Stimulated activated CD4-positive, alpha-beta T cell treated with anti-CD3 and anti-CD28 coated beads, Interleukin-12 subunit alpha, Interleukin-12 subunit beta, amount 100 ng/mL, for 24 hours (primary cell): ENCODE measurements at places on chromosomes 11 and 22.

DNA sequence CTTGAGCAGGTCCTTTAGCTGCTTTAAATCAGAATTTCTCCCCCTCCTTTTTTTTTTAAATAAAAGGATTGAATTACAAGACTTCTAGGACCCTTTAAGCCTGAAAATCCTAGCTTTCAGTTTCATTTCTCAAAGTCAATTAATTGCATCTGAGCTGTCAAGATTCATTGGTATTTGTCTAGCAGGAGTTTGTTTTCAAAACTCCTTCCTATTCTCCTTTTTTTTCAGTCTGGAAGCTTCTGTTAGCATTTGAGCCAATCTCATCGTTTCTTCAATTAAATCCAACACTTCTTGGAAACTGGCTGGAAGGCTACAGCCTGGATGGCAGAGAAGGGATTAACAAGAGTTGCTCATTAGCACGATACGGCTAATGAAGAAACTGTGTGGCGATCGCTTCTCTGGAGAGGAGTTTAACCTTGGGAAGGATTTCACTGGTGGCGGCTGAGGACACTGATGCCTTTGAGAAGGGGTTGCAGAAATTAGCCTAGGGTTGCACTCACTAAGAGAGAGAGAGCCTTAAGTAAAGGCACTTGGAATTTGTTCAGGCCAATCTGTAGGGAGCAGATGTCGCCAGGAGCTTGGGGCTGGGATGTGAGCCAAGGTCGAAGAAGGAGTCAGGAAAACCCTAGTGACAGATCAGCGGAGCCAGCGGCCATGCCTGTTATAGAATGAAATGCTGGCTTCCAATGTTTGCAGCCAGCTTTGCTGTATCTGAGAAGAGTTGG, 43.8 kb upstream of the API5 start:
- no peak for DNase-seq

- DNase-seq, result no peak
Measured at GRCh38 chr11:112605093-112605666, 344.5 kb upstream of the PLET1 start.

- DNase-seq, result no peak
Measured at GRCh38 chr11:83115026-83115425, 41.9 kb upstream of the PCF11 start.

GRCh38 chr22:48436201-48436931, 1391.3 kb downstream of the BRD1 start:
- DNase-seq, result no peak

- no peak for DNase-seq
Measured at GRCh38 chr22:17167486-17167885, 8.4 kb upstream of the HDHD5 start.

- no peak for DNase-seq
Measured at GRCh38 chr11:129249923-129250322, 57.8 kb upstream of the ARHGAP32 start.

- peak; percentile 35 for DNase-seq
Measured at GRCh38 chr11:6618117-6619003, 862 bp downstream of the TPP1 start.

GRCh38 chr22:46352691-46353386, 17.3 kb downstream of the TRMU start:
- DNase-seq, result no peak

DNA sequence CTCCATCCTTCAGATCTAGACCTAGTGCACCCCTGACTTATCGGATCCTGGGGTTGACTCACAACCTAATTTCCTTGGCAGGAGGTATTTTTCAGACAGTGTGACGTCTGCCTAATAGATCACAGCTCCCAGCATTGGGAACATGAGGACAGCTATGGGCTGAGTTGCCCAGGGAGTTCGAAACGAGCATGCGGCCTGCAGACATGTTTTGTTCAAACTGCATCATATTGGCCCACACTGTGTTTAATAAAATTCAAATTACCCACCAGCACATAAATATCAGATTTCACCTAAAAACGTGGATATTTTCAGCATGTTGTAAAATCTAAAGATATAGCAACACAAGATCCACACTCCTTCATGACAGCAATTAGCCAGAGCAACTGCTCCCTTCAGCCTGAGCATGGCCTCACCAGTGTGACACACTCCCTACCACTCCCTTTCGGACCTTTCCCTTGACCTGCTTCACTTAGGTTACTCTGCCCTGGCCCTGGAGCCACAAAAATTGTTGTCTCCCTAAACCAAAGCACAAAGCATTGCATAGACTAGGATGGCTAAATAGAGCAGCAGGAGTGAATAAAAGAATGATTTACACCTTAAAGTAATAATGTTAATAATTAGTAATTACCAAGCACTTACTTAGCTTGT, 53.6 kb upstream of the USP47 start:
- DNase-seq, result no peak

GRCh38 chr11:112042161-112042960, 17.2 kb downstream of the DLAT start:
- no peak for DNase-seq

DNA sequence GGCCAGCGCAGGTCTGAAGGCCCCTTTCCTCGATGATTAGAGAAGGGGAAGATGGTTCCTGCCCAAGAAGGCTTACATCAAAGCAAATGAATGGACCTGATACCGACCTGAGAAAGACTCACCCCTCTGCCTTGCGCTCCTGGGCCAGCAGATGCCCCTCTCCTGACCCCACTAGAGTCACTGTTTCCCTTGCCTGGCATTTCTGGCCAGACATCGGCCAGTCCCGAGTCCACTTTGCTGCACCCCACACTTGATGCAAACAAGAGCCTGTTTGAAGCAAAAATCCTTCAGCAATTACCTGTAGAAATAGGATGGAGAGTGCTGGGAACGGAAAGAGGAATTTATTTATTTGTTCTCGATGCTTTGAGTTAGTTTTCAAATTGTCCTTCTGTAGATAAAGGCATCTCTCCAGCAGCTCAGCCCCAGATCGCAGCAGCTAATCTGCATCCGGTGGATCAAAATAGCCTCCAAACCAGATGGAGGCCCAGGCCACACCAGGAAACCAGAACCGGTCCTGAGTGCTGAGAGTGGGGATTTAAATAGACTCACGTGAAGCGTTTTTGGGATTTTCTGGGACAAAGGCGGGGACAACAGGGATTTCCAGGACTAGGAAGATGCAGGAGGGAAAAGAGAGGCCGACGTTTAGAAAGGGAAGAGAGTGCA, 148.6 kb downstream of the TRIM29 start:
- no peak for DNase-seq

DNA sequence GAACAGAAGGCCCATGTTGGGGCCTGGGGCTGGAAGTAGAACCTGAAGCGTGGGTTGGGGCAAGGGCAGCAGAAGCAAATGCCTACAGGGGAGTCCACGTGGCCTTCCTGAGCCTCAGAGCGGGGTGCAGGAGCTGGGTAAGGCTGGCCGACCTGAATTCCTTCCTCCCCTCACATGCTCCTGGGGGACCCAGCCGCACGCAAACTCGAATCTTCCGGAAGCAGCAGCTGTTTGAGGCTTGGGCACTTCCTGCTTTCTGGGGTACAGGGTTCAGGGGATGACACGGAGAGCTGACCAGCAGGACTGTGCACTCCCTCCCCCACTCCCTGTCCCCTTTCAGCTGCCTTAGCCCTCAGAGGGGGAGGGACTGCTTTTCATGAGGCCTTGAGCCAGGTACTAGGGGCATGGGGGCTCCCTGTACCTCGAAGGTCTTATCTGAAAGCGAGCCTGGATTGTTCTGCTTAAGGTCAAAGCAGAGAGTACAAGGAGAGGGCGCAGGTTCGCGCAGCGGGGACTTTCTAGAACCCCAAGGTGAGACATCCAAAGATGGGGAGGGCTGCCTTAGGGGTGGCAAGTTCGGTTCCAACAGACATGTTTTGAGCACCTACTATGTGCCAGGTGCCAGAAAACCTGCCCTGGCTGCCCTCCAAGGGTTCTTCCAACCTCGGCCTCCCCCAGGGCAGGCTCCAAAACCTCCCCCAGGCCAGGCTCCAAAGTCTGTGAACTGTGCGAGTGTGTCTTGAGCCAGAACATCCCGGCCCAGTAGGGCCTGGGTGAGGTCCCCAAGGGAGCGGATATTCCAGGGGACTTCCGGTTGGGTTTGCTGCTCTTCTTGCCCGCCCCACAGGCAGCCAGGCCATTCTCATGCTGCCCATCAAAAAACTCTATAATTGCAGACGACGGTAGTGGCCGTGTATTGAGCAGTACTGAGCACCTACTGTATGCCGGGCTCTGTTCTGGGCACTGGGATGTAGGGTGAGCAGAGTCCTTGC, 1.7 kb downstream of the NCF4 start:
- no peak for DNase-seq

- no peak for DNase-seq
Measured at GRCh38 chr11:64385945-64386704, 27.2 kb downstream of the RPS6KA4 start.

GRCh38 chr22:30574095-30574981, at the start of gene GAL3ST1:
Gene GAL3ST1 (minus strand): TSS chr22:30574665. CDS start chr22:30557392, 17,273 bp downstream.
- no peak for DNase-seq

DNA sequence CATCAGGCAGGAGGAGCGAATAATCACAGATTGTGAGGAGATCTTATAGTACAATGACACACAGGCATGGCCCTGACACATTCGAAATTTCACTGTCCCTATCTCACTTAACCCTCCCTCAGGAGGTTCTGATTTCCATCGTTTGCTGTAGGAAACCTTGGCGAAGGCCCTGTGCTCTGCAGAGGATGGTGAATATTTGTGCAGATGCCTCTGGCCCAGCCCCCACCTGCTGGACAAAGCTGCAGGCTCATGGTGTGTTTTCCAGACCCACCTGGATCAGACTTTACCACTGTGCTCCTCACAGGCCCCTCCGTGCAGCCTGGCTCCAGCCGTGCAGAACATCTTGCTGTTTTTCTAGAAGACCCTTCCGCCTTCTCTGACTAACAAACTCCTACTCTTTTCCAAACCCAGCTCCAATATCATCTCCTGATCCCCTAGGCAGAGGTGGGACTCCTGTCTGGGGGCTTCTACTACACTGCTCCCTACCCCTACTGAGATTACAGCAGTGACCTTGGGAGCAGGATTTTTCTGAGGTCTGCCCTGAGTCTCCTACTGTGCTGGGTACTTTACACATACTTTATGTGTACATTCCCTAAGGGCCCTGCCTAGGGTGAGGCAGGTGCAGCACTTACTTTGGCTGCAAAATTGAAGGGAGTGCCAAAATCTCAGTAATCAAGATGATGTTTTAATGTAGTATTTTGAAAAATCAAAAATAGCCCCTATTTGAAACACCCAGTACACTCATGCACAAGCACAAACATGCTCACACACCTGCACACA, 412.7 kb downstream of the SOX6 start:
- DNase-seq, result no peak

DNA sequence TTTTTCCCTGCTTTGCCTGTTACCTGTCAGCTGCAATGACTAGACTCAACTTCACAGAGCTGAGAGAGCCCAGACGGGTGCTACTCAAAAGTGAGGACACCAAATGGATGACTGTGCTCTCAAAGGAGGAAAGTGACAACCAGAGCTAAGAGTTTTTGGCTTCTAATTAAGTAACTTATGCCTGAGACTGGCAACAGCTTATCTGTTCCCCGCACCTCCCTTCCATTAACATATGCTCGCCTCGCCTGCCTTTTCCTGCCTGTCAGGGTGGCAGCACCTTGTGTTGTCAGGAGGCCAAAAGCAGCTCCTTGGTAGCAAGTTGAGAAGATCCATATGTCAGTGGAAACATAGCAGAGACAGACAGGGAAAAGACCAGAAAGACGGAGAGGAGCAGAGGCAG, 573.9 kb upstream of the KIRREL3 start:
- DNase-seq, result no peak

DNA sequence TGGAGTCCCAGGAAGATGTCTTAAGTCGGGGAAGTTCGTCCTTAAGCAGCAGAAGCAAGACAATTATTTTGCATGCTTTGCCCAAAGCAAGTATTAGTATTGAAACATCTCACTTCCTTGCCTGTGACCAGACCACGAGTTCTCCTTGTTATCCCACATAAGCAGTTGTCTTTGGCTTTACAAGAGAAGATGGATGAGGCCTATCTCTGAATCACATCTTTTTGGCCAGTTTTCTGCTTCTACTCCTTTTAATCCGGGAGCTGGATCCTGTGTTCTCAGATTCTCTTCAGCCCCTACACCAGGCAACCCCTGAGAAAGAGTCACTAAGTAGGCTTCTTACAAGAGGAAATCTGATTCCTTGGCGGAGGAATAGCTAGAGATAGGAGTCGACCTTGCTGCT, 2.1 kb downstream of the SYT9 start:
- no peak for DNase-seq

DNA sequence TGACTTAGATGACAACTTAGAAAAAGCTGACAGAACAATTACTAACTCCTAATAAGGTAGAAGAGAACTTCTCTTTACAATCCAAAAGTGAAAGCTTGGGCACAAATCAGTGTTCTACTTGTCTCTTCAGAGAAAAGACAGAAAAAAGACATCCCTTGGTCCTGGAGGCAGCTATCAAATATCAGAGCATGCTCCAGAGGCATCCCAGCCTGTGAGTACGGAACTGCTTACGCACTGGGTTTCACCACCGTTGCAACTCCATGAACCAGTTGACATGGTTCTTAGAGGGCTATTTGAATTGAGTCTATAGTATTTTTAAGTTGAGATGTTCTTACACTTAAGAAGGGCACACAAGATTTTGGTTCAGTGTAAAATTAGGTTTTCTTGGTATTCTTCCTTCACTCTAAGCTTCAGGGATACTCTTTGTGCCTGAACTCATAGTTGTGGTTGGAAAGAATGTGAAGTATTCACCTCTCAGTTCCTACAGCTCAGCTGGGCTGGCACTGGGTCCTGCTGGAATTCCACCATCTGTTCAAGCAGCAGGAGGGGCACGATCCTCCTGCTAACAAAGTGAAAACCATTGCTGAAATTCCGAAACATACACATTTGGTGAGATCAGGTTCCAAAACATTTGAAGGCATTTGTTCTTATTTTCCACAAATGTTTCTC, 6.3 kb downstream of the AKIP1 start:
- DNase-seq, result no peak

GRCh38 chr11:128467041-128467440, 120.3 kb downstream of the ETS1 start:
- no peak for DNase-seq

DNA sequence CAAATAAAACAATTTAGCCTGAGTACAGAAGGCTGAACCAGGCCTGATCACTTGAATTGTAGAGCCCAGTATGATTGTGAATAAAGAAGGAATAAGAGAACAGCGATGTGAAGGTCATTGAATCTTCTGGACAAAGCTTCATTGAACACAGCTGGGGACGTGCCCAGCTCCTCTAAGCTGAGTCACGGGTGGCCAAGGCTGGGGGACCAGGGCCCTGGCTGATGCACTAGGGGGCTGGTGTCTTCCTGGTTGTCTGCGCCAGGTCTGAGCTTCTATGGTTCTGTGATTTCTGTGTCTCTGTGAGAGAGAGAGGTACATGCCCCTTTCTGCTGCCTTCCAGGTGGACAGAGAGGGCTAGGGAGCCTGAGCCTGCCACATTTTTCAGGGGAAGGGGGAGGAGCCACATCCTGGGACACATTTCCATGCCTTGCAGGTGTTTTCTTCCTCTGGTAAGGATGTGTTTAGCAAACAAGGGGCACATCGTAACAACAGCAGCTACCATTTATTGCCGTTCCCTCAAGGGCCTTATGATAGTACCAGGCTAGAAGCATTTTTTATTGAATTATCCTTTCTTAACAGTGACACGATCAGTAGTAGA, 135.7 kb downstream of the C11orf91 start:
- no peak for DNase-seq

GRCh38 chr11:128525411-128526243, 61.7 kb downstream of the ETS1 start:
- DNase-seq, result no peak

GRCh38 chr22:18024956-18025720, 777 bp upstream of the MICAL3 start:
- DNase-seq, result no peak
